Nephron progenitor cell (in vitro differentiated cells): ENCODE measurements at places on chromosomes 2 and 18.
A peak's percentile ranks its signal among the peaks of the same experiment; 100 is the strongest.

GRCh38 chr2:77228391-77228790 lies 293.8 kb downstream of the LRRTM4 start:
- H3K36me3 ChIP-seq: no peaks in the 10 kb centered on the region
- H3K27me3 ChIP-seq: no peaks in the 10 kb centered on the region
- H3K27ac ChIP-seq: no peak overlapping the region
- no peaks in the 10 kb centered on the region for H3K4me1 ChIP-seq

- no peak overlapping the region for H3K27ac ChIP-seq
- no peak overlapping the region for H3K4me3 ChIP-seq
- H3K36me3 ChIP-seq: no peaks in the 10 kb centered on the region
- no peak for DNase-seq
- H3K27me3 ChIP-seq: no peaks in the 10 kb centered on the region
Observed at GRCh38 chr2:158501301-158501700, 44.5 kb downstream of the PKP4 start.

DNA sequence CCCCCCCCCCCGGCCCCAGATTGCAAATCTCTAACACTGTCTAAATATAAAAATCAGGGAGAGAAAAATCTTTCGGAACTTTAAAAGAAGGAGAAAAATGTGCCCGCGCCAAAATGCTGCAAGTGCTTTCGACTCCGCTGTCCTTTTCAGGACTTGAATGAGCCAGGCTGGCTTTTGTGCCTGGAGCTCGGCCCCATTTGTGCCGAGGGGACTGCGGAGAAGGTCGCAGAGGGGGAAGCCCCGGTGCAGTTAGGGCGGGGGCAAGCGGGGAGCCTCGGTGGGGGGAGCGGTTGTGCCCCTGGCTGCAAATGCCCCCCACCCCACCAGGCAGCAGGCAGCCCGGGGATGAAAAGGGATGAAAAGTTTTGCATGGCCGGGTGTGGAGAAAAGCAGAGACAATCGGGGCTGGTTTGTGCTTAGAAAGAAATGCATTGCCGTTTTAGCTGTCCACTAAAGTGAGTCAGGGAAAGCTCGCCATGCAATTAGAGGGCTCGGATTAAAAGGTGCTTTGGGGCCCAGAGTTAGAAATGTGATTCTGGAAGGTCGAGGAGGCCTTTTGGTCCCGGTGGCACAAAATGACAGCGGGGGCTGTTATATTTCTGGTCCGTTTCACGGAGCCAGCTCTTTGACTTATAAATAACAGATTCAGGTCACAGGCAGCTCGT lies 1.6 kb downstream of the INHBB start:
- H3K36me3 ChIP-seq: no peaks in the 10 kb centered on the region
- peaks cover 44% of the 10 kb centered on the region for H3K4me1 ChIP-seq
- H3K4me3 ChIP-seq: peak overlapping the region; percentile 72
- DNase-seq: peak; percentile 30
- H3K27me3 ChIP-seq: peaks cover 77% of the 10 kb centered on the region

DNA sequence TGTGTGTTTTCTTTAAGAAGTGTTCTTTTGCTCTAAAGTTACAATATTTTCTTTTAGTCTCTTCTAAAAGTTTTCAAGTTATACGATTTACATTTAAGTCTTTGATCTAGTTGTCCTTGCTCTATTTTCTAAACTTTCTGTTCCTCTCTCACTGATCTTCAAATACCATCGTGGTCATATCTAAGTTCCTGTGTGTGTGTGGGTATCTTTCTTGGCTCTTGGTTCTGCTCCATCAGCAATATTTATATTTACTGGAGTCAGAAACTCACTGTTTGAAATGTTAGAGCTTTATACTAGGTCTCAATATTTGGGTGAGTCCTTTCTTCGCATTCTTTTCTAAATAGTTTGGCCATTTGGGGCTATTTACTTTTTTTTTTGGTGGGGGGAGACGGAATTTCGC lies 77.3 kb downstream of the COPS8 start:
- no peaks in the 10 kb centered on the region for H3K36me3 ChIP-seq
- DNase-seq: no peak
- H3K27me3 ChIP-seq: peaks cover 2% of the 10 kb centered on the region
- H3K27ac ChIP-seq: no peak overlapping the region
- peaks cover 5% of the 10 kb centered on the region for H3K4me1 ChIP-seq
- no peak overlapping the region for H3K4me3 ChIP-seq

- no peak overlapping the region for H3K27ac ChIP-seq
- H3K27me3 ChIP-seq: peaks cover 3% of the 10 kb centered on the region
- no peak for DNase-seq
- no peak overlapping the region for H3K4me3 ChIP-seq
Observed at GRCh38 chr2:36535099-36535498, 62.9 kb downstream of the FEZ2 start.

DNA sequence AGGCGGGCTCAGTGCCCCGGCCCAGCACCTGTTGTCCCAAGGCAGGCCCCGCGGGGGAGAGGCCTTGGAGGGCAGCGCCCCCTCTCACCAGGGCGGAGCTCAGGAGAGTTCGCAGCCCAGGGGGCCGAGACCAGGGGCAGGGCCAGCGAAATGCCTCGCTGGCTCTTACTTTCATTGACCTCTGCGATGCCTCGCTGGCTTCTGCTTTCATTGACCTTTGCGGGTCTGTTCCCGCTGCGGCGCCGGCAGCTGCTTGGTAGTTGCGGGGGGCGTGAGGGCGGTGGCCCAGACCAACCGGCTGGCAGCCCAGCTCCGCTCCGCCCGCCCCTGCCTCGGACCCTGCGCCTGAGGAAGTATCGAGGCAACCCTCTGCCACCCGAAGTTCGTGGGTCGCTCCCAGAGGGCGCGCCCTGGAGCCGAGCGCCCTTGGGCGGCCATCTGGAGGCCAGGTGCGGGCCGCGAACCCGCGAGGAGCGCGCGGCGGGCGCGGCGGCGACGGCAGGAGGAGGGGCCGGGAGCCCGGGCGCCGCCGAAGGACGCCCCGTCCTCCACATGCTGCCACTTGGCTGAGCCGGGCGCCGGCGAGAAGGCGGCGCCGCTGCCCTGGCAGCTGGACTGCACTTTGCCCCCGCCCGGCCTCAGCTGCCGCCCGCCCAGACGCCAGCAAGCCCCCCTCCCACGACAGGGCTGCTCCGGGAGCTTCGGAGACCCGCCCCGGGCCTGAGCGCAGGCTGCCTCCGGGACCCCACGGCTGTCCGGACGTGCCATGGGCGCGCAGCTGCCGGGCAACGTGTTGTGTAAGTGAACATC lies 118.0 kb upstream of the MSTN start:
- H3K27ac ChIP-seq: no peak overlapping the region
- H3K4me3 ChIP-seq: peak overlapping the region; percentile 78
- H3K36me3 ChIP-seq: no peaks in the 10 kb centered on the region
- DNase-seq: peak; percentile 73
- peaks cover 22% of the 10 kb centered on the region for H3K27me3 ChIP-seq

DNA sequence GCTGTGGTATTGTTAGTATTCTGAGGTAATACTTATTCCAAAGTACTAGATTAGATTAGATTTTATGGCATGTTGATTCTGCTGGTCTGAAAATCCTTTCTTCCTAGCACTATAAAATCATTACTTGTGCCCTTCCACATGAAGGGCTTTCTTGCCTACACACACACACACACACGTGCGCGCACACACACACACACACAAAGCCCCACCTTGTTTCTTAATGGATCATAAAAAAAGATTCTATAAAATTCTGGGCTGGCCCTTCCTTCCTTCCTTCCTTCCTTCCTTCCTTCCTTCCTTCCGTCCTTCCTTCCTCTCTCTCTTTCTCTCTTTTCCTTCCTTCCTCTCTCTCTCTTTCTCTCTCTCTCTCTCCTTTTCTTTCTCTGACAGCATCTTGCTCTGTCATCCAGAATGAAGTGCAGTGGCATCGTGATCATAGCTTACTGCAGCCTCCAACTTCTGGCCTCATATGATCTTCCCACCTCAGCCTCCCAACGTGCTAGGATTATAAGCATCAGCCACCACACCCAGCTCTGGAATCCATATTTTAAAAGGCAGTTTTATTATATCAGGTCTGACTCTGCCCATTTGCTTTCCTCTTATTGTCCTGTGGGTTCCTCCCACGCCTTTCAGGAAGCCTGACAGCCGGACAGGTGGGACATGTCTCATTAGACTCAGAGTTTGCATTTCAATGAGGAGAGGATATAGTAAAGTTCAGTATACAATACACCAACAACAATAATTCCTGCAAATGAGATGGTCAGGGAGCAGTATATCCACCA lies 321.1 kb downstream of the PIK3C3 start:
- H3K36me3 ChIP-seq: no peaks in the 10 kb centered on the region
- H3K4me3 ChIP-seq: no peak overlapping the region
- peaks cover 61% of the 10 kb centered on the region for H3K4me1 ChIP-seq
- H3K27me3 ChIP-seq: no peaks in the 10 kb centered on the region
- peak overlapping the region; percentile 17 for H3K27ac ChIP-seq

DNA sequence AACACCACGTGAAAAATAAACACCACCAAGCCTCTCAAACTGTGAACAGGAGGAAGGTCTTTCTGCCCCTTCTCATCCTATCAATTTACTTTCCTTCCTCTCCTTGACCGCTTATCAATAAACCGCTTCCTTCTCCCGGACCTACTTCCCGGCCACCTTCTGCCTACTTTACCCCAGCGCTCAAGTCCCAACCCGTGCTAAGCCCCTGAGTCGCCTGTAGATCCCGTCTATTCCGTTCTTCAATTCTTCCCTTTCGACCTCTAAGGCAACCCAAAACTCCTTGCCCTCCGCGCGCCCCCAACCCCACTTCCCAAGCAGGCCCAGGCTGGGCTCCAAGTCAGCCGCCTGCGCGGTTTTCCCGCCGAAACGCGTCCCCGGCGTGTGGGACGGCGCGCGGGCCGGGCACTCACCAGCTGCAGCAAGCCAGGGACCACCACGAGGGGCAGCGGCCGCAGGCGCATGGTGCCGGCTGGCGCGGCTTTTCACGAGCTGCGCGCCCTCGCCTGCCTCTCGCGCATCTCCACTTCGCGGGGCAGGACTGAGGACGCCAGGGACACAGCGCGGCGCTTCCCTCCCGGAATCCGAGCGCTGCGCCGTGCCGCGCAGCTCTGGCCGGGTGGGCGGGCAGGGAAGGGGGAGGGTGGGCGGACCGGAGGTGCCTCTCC lies at the start of gene NXPH2:
Gene NXPH2 (minus strand): TSS at position 610 of the 665 bp plus-strand sequence. CDS start 149 bp downstream, at position 461.
- H3K27ac ChIP-seq: no peak within 1 kb of the TSS
- H3K4me3 ChIP-seq: peak within 1 kb of the TSS; percentile 84
- peaks cover 22% of the 10 kb centered on the region for H3K4me1 ChIP-seq
- no peaks in the 10 kb centered on the region for H3K36me3 ChIP-seq
- peaks cover 68% of the 10 kb centered on the region for H3K27me3 ChIP-seq
